Spleen (tissue), 13 donors: ENCODE measurements at places on chromosomes 11 and 22. TPM values are rescaled to one million over a fixed set of nuclear protein-coding genes. Genes with fewer than 3 reads are reported as not detected.

The RAG1 gene
- 3.9 TPM for total RNA-seq

DNA sequence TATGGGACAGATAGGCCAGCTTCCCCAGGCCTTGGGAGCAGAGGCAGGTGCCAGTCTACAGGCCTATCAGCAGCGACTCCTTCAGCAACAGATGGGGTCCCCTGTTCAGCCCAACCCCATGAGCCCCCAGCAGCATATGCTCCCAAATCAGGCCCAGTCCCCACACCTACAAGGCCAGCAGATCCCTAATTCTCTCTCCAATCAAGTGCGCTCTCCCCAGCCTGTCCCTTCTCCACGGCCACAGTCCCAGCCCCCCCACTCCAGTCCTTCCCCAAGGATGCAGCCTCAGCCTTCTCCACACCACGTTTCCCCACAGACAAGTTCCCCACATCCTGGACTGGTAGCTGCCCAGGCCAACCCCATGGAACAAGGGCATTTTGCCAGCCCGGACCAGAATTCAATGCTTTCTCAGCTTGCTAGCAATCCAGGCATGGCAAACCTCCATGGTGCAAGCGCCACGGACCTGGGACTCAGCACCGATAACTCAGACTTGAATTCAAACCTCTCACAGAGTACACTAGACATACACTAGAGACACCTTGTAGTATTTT lies 26.6 kb upstream of the L3MBTL2 start:
- no peak overlapping the region for H3K4me3 ChIP-seq
- H3K27ac ChIP-seq: no peak overlapping the region
- H3K36me3 ChIP-seq: peaks cover 73% of the 10 kb centered on the region
- no peak for DNase-seq
- no peaks in the 10 kb centered on the region for H3K27me3 ChIP-seq

DNA sequence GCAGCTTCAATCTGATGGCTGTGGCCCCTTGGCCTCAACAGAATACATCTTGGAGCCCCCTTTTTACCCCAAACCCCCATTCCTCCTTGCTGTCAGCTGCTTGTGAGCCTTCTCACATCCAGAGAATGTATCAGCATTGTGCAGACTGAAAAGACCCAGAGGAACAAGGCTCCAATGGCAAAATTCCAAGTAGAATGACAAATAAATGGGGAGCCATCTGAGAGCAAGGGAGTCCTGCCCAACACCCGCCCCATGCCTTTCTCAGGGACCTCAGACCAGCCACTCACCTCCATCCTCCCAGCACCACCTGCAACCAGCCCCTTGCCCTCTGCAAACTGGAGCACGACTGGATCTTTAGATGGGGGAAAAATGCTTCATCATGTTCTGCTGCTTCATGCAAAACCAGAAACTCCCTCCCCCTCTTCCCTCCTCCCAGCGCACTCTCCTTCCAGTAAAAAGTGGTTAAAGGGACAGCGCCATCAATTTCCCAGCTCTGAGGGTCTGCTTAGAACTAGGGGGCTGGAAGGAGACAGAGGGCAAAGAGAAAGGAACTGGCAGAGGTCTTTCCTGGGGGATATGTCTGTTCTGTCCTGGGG lies 2.2 kb upstream of the NEFH start:
- peaks cover 53% of the 10 kb centered on the region for H3K4me1 ChIP-seq
- no peak overlapping the region for H3K4me3 ChIP-seq
- no peak for DNase-seq
- H3K36me3 ChIP-seq: no peaks in the 10 kb centered on the region

DNA sequence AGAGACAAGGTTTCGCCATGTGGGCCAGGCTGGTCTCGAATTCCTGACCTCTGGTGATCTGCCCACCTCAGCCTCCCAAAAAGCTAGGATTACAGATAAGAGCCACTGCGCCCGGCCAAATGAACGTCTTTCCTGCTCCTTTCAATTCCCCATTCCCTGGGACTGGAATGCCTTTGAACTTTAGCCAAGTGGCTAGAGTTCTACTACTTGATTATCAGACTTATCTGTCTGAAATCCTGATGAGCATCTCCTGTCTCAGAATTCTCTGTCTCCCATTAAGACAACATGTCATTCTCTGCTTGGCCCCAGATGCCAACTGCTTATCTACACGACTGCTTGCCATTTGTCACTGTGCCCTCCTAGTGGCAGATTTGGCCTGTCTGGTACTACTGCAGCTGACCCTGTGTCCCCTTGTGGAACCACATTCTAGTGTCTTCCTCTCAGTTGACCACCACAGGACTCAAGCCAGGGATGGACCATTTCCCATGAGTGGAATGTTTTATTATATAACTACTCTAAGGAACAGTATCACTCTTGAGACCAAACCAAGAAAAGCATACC lies 33.1 kb upstream of the IPO7 start:
- H3K4me1 ChIP-seq: no peaks in the 10 kb centered on the region
- no peak for DNase-seq
- H3K36me3 ChIP-seq: no peaks in the 10 kb centered on the region
- no peak overlapping the region for H3K27ac ChIP-seq
- H3K4me3 ChIP-seq: no peak overlapping the region
